ENCODE measurements at places on chromosomes 5 and 9.

DNA sequence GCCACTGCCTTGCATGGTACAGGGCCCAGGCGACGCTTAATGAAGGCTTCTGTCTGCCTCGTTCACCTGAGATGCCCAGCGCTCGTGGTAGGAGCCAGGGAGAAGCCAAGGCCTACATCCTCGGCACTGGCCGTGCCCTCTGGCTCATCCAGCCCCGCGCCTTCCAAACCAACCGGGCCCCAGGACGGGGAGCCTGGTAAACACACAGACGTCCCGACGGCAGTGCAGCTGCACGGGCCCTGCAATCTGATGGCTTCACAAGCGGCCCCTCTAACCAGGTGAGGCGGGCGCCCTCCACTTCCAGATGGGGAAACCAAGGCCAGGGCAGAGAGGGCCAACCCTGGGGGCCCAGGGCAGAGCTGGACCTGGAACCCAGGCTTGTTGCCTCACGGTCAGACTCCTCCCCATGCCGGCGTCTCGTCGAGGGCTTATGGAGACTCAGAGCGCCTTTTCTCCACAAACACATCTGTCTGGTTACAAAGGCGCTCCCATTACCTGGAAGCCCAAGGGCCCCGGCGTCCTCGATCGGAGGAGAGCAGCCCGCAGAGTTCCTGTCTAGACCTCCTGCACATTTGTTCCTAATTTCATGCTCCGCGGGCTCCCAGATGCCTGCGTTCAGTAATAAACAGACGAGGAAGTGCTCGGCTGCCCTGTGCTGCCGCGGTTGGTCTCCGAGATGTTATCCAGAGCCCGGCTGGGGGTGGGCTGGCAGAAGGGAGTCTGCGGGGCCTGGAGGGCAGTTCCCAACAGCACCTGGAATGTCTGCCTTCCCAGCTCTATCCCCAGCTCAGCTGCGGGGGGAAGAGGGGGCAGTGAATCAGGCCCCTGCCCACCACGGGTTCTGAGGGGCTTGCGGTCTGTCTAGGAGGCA lies 23.5 kb downstream of the FAM163B start:
- DNase-seq, result no peak

GRCh38 chr9:116342061-116342460 lies 188.5 kb downstream of the PAPPA start:
- peak; percentile 45 for DNase-seq

DNA sequence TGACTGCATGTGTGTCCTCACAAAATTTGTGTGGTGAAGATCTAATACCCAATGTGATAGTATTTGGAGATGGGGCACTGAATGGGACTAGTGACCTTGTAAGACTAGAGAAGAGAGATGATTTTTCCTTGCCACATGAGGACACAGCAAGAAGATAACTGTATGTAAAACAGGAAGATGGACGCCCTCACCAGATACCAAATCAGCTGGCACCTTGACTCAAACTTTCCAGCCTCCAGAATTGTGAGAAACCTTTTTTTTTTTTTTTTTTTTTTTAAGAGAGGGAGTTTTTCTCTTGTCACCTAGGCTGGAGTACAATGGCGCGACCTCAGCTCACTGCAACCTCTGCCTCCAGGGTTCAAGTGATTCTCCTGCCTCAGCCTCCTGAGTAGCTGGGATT lies 40.3 kb downstream of the UBTD2 start:
- DNase-seq, result no peak

- no peak for DNase-seq
These were observed 43.3 kb downstream of the FGF10 start for GRCh38 chr5:44345871-44346270.

GRCh38 chr9:132784286-132784830 lies 93.7 kb downstream of the AK8 start:
- no peak for DNase-seq
